ENCODE measurements at places on chromosomes 2 and 18.

- DNase-seq = no peak
Measured at GRCh38 chr2:52070665-52071064, 1038.7 kb upstream of the NRXN1 start.

DNA sequence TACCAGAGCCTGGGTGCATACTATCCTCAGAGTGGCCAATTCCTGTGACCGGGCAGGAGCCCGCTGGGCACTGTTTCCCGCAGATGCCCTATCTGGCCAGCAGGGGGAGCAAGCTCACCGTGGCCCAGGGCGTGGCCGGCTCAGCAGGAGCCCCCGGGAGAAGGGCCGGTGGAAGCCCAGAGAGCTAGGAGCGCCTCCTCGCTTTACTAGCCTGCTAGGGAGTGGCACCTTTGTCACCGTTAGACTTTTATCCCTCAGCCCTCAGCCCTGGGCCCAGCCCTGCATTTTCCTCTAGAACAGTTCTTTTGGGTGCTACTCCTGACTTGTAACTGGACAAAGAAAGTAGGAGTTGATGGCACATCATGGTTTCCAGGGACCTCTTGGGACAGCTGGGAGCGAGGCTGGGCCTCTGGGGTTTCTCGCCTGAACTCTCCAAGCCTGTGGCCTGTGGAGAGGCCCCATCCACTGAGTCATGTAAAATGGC is 24.0 kb downstream of the TMEM177 start:
- peak; percentile 61 for DNase-seq

- DNase-seq = no peak
Measured at GRCh38 chr2:86142436-86143257, 36.6 kb downstream of the PTCD3 start.

GRCh38 chr18:47036298-47036874 is 965 bp upstream of the ELOA2 start:
- peak; percentile 35 for DNase-seq

- DNase-seq = no peak
Measured at GRCh38 chr2:21163213-21163612, 39.4 kb downstream of the TDRD15 start.

DNA sequence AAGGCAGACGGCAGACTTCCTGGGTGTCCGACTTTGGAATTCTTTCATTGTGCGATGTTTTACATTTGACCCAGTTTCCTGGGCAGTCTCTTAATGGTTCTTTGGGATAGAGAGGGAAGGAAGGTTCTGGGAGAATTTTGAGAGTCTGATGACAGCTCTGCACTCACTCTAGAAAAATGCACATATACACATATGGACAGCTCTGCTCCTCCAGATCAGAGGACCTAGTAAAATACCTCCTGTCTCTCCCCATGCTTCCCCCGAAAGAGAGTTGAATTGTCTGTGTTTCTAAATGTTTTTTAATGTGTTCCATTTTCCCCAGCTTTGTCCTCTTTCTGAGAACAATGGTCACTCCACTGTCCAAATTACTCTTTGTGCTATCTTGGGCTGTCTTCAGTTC is 102.0 kb upstream of the CXCR4 start:
- no peak for DNase-seq

GRCh38 chr18:50466634-50467033 is 91.8 kb downstream of the SKA1 start:
- DNase-seq = no peak

- DNase-seq = no peak
Measured at GRCh38 chr2:223019987-223020717, 31.8 kb upstream of the KCNE4 start.

DNA sequence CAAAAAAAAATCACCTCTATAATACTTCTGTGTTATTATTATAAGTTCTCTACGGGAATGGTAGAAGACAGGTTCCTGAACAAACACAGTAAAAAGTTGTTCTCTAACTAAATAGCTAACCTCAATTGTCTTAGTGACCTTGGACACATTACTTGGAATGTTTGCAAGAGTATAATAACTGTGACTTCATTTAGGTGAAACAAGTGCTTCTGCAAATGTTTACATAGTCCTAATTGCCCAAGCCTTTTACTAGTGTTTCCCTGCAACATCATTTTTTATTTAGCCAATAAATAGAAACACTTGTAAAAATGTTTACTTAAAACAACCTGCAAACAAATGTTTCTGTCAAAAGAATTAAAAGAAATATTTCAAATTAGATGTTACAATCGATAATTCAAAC is 9.9 kb downstream of the PLEKHM3 start:
- no peak for DNase-seq

DNA sequence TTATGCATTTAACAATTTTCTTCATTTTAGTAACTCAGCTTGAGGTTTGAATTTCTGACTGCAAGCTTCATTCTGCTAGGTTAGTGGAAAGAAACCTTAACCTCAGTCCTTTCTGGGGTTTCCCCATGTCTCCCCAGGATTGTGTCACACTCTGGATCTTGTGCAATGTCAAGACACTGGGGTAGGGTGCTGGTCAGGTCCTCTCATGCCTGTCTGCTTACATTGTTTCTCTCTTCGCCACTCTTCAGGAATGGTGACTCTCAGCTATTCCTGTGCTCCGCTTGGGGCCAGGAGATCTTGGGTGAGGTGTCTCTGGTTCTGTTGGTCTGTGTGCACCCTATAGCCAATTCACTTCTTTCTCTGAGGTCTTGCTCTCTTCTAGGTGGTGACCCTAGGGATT is 23.9 kb downstream of the CTLA4 start:
- DNase-seq = no peak

GRCh38 chr18:77478646-77479442 is 229.2 kb downstream of the GALR1 start:
- DNase-seq = no peak

DNA sequence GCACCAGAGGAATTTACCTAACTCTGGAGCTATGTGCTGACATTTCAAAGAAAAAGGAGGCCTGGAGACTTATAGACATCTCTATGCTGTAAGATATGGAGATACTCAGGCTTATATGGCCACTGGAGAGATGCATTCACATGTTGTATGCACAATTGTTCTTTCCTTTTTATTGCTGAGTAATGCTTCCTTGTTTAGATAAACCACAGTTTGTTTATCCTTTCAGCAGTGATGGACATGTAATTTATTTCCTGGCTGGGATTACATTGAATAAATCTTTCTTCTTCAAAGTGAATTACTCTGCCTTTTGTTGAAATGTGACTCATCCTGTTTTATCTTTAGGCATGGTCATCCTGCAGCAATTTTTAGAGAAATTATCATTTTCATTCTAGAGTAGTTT is 716.7 kb upstream of the GCFC2 start:
- no peak for DNase-seq

GRCh38 chr2:196409376-196409775 is 230.1 kb upstream of the CCDC150 start:
- DNase-seq = no peak

DNA sequence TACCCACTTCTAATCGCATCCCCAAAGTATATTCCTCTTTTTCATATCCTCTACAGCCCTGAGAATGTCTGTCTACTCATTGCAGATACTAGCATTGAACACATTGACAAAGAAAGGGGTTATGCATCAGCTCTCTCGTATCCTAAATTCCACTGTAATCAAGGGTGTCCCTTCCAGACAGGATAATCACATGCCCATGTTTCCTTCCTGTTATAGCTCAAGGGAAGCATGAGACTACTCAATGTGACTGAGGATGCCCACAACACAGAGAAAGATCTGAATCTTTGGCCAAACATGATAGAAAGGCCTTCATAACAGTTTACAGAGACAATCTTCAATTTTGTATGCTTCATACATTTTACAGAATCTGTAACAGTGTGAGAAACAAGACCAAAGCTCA is 69.2 kb downstream of the HIBCH start:
- DNase-seq = no peak

GRCh38 chr2:31138037-31138962 is at the start of gene GALNT14:
TSS of gene GALNT14 (minus strand) at chr2:31138440. CDS start at chr2:31138086, 354 bp downstream.
- DNase-seq = peak; percentile 62

DNA sequence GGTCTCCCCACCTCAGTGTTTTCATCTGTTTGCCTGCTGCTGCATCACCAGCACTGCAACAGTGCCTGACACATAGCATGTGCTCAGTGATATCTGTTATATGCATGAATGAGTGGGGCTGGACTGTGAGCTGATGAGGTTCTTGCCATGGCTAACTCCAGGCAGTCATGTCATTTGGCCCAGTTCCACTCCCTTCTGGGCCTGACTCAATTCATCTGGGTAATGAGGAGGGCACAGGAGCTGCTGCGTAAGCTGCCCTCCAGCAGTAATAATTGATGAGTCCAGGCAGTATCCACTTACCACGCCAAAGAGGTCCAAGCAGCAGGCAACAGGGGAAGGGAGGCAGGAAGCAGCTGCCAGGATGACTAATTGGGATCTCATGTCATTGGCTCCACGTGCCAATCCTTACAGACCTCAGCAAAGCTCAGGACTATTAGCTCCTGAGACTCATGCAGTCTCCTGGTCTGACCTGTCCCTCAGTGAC is 34.1 kb upstream of the MAT2A start:
- DNase-seq = peak; percentile 79

- DNase-seq = no peak
Measured at GRCh38 chr2:78070693-78071092, 548.5 kb upstream of the LRRTM4 start.

DNA sequence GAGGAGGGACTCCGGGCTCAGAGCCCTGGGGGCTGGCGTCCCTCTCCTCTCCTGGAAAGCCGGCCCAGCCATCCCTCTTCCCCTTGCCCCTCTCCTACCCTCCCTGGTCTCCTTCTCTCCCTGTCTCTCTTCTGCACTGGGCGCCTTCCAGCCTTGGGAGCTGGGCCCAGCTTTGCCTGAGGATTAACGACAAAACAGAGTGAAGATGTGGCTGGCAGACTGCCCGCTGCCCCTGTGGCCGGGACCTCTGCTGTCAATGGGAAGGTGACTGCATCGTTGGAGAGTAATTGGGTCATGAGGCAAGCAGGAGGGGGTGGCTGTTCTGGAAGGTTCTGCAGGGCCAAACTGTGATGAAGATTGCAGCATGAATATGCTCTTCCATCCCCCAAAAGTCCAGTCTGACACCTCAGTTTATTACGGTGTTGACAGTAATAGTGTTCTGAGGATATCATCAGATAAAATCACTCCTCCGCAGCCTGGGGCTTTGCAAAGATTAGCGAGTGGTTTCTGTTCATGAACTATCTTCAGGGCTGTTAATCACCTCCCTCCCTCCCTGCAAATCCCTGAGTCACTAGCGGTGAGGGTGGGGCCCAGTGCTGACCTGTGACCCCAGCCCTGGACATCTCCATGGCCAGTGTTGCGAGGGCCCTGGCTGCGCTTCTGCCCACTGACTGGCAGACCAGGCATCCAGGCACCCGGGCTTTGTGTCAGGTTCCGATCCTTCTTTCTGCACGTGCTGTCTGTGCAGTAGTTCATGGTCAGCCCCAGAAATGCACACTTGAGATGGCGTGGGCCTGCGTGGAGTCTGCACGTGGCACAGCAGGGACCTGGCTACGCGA is 23.0 kb downstream of the RTP5 start:
- DNase-seq = peak; percentile 23

DNA sequence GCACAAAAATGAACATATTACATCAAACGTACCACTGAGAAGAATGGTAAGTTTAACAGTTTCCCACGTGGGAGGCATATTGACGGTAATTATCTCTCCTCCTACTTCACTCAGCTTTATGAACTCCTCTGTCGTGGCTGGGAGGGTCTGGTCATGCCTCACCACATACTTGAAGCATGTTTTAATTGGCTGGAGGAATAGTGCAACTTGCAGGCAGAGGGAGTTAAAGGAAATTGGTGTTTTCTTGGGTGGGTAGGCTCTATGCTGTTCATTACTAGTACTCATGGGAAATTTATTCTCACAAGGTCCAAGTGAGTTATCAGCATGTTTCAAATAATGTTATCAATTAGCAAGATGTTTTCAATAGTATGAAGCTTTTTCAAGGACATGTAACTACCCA is 767.0 kb downstream of the PLCL1 start:
- no peak for DNase-seq

DNA sequence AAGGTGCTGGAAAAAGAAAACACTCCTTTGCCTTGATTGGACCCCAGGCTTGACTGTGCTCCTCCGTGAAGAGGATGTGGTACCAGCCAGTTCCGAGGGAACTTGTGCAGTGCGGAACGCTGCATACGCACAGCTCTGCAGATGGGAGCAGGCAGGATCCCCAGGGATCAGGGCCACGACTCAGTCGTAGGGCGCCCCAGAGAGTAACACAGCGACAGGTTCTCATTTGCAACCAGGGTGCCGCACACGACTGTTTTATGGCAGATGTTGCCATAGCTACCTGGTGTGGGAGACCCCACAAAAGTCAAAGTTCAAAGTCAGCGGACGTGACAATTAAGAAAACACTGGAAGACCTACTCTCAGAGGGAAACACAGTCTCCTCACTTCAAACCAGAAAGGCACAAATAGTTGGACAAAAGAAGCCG is 779 bp downstream of the MALL start:
- DNase-seq = no peak

GRCh38 chr2:10541775-10542432 is 93.8 kb upstream of the ODC1 start:
- no peak for DNase-seq

GRCh38 chr2:238289574-238289973 is 1.2 kb upstream of the PER2 start:
- no peak for DNase-seq

DNA sequence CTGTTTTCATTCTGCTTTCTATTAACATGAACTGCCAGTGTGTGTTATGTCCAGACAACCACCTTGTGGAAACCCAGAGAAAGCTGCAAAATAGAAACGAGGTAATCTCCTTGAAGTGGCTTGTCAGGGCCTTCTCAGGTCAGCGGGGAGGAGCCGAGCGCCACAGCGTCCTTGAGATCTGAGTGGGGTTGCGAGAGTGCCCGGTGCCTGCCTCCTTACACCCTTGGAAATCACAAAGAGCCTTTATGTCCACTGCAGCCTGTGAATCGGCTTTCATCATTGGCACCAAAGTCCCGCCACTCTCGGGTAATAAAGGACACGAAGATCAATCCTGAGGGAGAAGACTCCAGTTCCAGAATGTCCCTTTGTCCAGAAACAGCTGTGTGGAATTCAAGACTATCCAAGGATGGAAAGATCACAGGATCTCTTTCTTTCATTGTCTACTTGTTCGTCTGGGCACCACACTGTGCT is 135.2 kb downstream of the HRH4 start:
- no peak for DNase-seq

DNA sequence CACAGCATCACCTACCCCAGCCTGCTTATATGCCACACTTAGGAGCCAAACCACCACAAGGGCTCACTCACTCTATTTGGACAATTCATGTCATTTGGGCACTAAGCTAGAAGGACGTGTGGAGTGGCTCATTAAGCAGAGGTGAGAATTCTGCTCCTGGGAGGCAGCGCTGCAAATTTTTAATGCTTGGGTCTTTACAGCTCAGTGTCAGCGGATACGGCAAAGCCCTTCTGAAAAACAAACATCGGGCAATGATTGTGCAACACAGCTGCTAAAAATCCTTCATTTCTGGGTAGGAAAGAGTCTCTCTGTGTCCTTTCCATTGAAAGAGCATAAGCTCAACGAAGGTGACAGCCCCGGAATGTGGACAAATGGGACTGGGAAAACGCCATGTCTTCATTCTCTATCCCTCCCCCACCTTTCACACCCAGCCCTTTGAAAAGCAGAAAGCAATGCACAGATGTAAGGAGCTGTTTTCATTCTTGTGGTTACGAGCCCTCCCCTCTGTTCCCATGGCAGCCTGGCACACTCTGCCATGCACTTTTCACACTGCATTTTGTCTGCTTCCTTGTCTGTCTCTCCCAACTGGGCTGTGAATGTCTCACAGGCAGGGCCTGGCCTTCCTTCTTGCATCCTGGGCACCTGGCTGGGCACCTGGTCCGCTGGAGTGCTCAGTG is 16.0 kb downstream of the TMEM177 start:
- no peak for DNase-seq

Measured in hematopoietic multipotent progenitor cell treated with erythropoietin and hydrocortisone succinate and interleukin-3 and kit ligand, for 8 days (in vitro differentiated cells).